ENCODE measurements at places on chromosomes 7 and 10.

DNA sequence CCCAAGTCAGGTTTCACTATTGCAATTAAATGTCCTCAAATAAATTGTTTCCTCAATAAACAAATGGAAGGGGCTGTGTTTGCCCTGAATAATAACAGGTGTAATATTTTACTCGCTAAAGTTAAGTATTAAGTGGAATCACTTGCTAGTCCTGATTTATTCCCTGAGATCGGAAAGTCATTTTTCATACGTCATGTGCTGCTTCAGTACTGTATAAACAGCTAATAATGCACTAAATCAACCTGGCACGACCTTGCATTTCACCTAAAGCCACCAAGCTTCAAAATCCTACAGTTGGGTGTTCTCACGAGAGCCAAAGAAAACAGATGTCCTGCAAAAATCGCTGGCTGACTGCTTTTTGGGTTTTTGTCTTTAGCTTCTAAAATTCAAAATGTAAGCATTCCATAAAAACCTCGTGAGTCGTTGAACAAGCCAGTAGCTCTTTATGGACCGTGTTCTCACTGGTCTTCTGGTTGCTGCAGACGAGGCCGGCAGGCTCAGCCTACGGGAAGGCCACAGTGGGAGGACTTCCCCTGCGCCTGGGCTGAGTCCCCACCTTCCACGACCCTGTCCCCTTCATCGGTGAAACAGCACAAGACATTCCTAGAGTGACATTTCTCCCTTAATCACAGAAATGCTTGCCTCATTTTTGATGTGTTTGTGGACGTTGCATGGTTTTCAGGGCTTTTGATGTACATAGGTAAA lies 17.9 kb upstream of the MNX1 start:
- no peak for DNase-seq

DNA sequence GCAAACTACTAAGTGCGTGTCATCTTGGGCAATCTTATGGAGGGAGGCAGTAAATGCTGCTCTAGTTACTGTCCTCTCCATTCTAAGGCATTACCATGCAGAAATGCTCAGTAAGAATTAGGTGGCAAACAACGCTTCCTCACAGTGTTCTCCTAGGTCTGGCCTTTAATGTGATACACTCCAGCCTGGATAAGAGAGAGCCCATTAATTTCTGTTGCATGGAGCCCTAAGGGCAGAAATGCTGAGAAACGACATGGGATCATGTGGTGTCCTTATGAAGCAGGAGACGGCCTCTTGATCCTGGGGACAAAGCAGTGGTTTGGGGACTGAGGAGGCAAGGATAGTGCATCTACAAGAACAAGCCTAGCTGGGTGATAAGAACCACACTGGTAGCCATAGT lies 44.0 kb downstream of the SLC25A13 start:
- no peak for DNase-seq

DNA sequence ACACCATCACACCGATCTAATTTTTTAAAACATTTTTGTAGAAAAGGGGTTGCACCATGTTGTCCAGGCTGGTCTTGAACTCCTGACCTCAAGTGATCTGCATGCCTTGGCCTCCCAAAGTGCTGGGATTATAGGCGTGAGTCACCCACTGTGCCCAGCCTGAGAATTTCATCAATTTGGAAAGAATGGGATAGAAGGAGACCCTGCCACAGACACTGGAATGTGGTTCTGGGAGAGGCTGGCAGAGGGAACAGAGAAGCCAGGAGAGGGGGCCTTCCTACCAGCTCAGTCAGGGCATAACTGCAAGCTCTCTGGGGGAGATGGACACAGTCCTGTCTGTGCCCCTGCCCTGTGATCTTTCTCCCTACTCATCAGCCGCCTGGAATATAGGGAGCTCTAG lies 42.1 kb upstream of the MKRN1 start:
- no peak for DNase-seq

DNA sequence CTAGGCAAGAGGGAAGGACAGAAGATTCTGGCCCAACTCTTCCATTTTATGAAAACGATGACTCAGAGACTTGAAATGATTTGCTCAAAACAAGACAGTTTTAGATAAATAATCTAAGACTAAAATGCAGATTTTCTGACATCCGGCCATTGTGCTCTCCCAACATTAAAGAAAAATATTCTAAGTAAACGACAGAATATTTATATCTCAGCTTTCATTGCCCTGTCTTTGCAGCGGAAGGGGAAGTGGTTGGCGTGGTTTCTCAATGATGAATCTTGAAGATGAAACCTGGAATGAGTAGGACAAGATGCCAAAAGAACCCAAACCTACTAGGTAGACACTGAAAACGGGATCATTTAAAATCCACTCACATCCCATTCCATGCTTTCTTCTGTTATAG lies 28.9 kb upstream of the NPY start:
- no peak for DNase-seq

DNA sequence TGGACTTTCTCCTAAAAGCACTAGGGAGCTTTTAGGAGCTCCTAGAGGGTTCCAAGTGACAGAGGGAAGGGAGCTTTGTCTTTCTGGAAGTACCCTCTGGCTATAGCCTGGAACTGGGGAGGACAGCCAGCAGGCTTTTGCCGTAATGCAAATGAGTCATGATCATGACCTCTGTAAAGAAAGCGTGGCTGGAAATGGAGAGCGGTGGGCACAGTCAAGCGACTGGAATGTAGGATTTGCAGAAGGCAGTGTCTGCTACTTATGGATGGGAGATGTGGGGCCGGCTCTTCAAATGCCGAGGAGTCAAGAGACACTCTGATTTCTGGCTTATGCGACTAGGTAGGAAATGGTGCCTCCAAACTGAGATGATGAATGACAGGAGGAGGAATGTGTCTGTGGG lies 34.6 kb upstream of the PLPP4 start:
- no peak for DNase-seq

DNA sequence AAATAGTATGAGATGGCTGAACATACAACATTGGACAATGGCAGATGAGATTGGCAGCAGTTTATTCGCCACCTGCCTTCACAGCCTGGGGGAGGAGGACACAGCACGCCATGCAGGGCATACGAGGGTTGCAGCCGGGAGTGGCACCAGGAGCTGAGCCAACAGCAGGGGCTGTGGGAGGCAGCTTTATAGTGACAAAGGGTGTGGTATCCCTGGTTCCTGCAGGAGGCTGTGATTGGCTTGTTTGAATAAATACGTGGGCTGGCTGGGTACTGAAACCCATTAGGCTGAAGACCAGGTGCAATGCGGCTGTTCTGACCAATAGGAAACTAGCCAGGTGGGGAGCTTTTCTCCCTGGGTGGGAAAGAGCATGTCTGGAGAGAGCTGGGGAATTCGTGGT lies 68.9 kb upstream of the LEP start:
- no peak for DNase-seq

DNA sequence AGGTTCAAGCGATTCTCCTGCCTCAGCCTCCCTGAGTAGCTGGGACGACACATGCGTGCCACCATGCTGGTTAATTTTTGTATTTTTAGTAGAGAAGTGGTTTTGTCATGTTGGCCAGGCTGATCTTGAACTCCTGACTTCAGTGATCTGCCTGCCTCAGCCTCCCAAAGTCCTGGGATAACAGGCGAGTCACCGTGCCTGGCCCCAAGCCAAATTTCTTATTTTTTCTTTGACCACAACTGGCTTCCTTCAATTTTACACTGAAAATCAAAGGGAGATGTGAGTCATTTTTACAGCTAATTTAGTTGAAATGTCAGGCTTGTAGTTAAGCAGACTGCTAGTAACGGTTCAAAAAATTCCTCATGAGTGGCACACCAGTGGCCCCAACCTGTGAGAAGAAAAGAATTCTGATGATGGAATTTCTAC lies 7.8 kb downstream of the RNF216 start:
- DNase-seq: no peak

DNA sequence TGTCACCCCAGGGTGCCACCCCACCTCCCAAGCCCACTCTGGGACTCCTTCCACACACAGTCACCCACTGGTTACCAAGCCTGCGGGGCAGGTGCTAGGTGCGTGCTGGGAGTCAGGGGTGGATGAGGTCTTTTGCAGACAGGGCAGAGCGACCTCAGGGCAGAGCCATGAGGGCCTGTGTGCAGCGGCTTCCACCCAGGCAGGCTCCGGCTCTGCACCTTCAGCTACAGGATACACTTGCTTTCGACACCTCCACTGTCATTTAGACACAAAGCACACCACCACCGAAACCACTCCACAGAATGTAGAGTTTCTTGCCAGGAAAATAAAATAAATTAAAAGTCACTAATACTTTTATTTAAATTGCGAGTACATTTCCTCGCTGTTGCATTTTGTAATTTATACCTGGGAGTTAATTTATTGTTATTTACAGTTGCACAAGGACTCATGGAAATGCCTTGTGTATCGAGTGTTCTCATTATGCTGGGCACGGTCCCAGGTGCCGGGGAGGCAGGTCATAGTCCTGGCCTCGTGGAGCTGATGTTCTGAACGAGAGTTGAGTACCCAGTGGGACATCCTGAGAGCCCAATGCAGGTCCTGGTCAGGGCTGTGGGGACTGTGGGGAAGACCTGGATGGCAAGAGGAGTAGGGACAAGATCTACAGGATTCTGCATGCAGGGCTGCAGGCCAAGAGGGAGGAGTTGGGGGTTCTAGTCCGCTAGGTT lies 127.8 kb downstream of the CUX1 start:
- DNase-seq: no peak

GRCh38 chr10:1177936-1178335 lies 121.8 kb downstream of the WDR37 start:
- DNase-seq: no peak

- no peak for DNase-seq
These were observed 1030.0 kb downstream of the GRM8 start for GRCh38 chr7:126222782-126223181.

GRCh38 chr7:102992938-102993717 lies 80.3 kb downstream of the LRRC17 start:
- no peak for DNase-seq

DNA sequence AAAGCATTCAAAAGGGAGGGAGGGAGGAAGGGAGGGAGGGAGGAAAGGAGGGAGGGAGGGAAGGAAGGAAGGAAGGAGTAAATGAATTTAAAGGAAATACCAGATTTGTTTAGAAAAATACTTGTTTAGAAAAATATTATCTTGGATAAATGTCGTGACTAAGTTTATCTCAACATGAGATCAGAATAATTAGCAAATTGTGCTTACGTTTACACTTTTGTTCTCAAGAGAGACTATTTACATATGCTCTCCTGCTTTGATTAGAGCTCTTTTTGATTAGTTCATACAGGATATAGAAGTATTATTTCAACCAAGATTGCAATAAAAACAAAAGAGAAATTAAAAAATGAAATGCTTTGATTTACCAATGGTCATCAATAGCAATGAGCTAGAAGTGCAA lies 186.2 kb downstream of the HIBADH start:
- no peak for DNase-seq

GRCh38 chr7:130333832-130334231 lies 10.8 kb upstream of the CPA5 start:
- DNase-seq: no peak

DNA sequence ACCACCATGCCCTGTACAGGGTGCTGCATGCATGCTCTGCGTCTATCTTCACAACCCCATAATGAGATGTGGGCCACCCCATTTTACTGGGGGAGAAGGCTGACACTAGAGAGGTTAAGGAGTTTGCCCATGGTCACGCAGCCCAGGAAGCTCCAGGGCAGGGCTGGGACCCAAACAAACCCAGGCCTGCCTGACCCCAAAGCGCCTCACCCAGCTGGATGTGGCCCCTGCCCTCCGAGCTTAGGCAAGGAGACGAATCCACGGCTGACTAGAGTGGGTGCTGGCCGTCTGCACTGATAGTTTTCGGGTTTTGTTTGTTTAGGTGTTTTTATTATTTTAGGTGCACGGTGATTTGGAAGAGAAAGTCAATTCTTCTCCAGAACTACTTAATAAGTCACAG lies 65.7 kb downstream of the CHST15 start:
- no peak for DNase-seq

DNA sequence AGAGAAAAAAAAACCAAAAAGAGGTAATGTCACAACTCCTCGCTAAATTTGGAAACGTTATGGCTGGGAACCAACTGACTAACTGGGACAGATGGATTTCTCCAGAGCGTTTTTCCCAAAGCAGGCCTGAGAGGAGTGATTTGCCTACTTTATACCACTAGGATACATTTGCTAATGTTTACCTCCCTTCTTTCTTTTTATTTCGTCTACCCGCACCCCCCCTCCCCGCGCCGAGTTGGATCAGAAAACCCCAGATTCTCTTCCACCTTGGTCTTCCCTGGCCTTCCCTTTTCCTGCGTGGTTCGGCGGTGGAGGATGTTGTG lies 7.2 kb downstream of the CPA2 start:
- no peak for DNase-seq

DNA sequence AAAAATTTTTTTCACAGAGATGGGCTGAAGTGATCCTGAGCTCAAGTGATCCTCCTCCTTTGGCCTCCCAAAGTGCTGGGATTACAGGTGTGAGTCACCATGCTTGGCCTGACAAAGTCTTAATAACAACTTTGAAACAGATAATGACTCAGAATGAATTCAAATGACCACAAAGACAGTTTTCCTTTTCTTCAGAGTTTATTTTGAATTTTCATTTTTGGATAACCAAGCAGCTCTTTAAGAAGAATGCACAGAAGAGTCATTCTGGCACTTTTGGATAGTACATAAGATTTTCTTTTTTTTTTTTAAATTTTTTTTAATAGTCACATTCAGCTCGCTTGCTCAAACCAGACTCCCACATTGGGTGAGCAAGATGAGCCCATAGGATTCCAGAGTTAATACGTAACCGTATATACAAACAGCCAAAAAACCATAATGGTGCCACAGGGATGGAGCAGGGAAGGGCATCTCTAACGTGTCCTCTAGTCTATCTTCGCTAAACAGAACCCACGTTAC lies 43.0 kb upstream of the NMT2 start:
- no peak for DNase-seq

DNA sequence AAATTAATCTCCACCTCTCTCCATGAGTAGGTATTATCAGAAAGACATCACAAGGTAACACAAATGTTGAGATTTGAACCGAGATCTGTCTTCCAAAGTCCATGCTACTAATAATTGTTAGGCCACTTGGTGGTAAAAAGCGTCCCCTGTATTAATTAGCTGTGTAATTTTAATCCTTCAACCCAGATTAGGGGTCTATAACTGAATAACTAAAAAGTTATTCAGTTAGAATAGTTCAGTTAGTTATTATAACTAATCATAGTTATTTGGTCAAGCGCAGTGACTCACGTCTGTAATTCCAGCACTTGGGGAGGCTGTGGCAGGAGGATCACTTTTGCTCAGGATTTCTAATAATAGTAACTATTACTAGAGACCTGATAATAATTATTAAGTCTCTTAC lies 5.6 kb downstream of the PDSS1 start:
- no peak for DNase-seq

- DNase-seq: no peak
These were observed 24.3 kb downstream of the CALHM2 start for GRCh38 chr10:103427866-103428265.

DNA sequence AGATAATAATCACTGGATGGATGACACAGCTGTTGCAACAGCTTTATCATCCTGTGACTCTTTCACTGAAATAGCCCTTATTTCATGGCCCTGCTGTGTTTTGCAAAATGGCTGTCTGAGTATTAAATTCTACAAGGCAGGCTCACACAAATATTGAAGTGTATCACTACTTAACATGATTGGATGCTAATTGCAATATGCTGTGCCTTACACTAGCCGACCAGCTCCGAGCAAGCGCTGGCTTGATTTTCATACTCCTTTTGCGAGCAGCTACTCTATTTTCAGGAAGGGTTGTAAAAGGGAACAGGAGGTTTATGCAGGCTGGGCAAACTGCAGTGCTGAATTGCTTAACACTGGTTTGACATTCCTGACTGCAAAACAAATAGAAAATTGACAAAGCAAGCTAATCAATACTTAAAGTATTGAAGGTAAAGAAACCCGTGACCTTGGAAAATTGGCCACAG lies 121.6 kb downstream of the CACNB2 start:
- no peak for DNase-seq

All from activated naive CD4-positive, alpha-beta T cell (primary cell).